ENCODE measurements at places on chromosomes 2 and 18. TPM values are rescaled to one million over a fixed set of nuclear protein-coding genes. Genes with fewer than 3 reads are reported as not detected.

SLC39A6 gene
- 49.8 TPM for total RNA-seq

ZC3H15 gene
- total RNA-seq, result 68.5 TPM

NOL4 gene
- total RNA-seq, result not detected

PHOSPHO2 gene
- total RNA-seq, result 3.1 TPM

PCARE gene
- total RNA-seq, result not detected

MATN3 gene
- total RNA-seq, result 1.3 TPM

Data from esophagus squamous epithelium (tissue), 5 donors.